Activated CD4-positive, alpha-beta T cell treated with anti-CD3 and anti-CD28 coated beads, Interleukin-2, amount 50 U/mL, for 24 hours (primary cell): ENCODE measurements at places on chromosomes 5 and 9.

- no peak for DNase-seq
These were observed 593.1 kb downstream of the IRX1 start for GRCh38 chr5:4188704-4189103.

GRCh38 chr9:17472126-17472525, 106.7 kb upstream of the SH3GL2 start:
- DNase-seq, result no peak

DNA sequence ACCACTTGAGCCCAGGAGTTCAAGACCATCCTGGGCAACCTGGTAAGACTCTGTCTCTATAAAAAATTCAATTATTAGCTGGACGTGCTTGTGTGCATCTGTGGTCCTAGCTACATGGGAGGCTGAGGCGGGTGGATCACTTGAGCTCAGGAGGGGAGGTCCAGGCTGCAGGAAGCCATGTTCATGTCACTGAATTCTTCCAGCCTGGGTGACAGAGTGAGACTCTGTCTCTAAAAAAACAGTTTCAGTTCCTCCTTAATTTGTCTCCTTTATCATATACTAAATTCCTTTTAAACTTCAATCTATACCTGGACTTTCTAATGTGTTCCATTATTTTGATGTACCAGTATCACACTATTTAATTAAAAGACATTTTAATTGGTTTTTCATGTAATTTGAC, 422.2 kb upstream of the TLE4 start:
- DNase-seq, result no peak

GRCh38 chr5:15393146-15393545, 106.8 kb upstream of the FBXL7 start:
- DNase-seq, result no peak

DNA sequence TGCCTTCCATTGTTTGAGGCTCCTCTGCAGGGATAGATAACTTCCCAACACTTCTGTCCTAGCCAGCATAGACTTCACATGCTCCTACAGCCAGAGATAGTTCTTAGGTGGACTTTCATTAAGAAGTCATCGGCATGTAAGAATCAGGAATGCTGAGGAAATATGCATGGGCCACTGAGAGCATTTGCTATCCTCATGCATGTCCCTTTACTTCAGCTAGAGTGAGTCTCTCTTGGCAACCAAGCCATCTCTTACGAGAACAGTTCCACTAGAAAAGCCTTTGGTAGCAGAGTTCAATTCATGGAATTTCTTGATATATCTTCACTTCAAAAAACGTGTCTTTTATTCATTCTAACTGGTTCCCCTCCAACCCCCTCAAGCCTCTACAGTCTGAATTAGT, 202.4 kb downstream of the SMARCA2 start:
- DNase-seq, result no peak

- DNase-seq, result no peak
These were observed 35.2 kb downstream of the PCA3 start for GRCh38 chr9:76799473-76799872.
